ENCODE measurements at places on chromosomes 13 and 19.

- DNase-seq, result no peak
These were observed 586.5 kb downstream of the SLITRK5 start for GRCh38 chr13:88257706-88258105.

DNA sequence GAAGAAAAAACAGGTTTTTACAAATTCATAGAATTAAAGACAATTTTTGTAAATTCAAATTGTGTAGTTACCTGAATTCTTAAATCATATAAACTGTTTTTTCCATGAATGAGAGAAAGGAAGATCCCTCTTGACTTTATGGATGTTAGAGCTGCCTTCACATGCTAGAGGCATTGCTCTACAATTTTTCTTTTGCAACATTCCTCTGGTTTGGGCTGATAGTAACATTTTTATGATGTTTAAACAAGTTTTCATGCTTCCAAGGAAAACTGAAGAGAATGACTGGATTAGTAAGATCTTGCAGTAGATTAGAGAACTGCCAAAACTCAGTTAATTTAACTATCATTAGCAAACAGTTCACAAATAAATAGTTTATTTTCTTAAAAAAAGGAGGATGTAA is 250.6 kb downstream of the GPC6 start:
- no peak for DNase-seq

GRCh38 chr13:80337288-80338081 is 3.4 kb downstream of the SPRY2 start:
- DNase-seq, result no peak

GRCh38 chr19:8988204-8988603 is 22.0 kb downstream of the MUC16 start:
- no peak for DNase-seq

DNA sequence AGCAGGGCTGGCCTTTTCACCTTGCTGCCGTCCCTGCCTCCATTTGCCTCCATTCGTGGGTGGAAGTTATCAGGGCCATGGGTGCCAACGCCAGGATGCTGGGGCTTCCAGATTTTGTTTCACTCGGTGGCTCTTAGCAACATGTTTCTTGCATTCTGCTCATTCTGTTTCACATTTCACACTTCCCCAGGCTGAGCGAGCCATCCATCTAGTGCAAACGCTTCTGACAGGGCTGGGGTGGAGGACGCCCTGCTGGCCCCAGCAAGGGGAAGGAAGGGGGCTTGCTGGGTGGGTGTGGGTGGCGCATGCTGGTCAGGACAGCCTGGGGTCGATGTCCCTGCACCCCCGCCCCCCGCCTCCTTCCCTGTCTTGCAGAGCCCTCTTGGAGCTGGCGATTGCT is 165.2 kb downstream of the URI1 start:
- DNase-seq, result no peak

- DNase-seq, result no peak
These were observed 13.6 kb upstream of the HMGB1 start for GRCh38 chr13:30479154-30479882.

DNA sequence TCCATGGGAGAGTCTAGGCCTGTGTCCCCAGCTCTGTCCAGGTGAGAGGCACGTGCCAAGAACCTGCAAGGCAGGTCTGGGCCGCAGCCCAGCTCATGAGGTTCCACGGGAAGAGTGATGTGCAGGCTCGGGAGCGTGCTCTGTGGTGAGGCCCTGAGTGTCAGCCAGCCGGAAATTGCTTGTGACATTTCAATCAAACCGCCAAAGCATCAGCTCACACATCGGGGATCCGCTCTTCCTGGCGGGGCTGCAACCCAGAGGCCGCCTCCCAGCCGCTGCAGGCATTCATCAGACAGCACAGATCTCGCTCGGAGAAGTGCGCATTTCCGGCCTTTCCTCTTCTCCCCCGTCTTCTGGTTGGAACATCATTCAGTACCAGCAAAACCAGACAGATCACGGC is 109.3 kb downstream of the KDM4B start:
- DNase-seq, result no peak

GRCh38 chr13:34000955-34001354 is 183.0 kb downstream of the RFC3 start:
- DNase-seq, result no peak

DNA sequence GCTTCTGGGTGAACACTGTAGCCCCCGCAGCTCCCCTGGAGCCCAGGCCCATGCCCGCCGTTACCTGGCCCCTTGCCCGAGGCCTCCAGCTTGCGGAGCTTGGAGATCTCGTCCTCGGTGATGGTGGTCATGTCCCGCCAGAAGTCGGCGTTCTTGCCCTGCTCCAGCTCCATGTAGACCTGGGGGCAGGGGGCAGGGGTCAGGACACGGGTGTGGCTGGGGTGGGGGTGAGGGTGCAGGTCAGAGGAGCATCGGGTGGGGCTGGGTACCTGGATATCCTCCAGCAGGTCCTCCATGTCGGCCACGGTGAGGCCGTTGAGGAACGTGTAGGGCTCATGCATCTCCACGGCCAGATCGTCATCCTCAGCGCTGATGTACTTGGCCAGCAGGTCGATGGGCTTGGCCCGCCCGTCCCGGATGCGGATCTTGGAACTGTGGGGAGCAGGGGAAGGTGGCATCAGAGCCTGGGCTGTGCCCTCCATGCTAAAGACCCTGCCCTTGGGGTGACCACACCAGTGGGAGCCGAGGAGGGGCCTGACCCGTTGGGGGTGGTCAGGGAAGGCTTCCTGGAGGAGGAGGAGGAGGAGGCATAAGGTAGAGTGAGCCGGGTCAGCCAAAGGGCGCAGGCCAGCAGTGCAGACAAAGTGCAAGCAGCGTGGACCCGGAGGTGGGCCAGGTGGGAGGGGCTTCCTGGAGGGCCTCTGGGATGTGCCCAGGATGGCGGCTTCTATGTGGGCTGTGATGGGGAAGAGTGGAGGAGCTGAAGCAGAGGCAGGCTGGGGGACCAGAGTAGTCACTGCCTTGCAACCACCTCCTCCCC is 7.6 kb downstream of the CACTIN start:
- DNase-seq, result no peak

DNA sequence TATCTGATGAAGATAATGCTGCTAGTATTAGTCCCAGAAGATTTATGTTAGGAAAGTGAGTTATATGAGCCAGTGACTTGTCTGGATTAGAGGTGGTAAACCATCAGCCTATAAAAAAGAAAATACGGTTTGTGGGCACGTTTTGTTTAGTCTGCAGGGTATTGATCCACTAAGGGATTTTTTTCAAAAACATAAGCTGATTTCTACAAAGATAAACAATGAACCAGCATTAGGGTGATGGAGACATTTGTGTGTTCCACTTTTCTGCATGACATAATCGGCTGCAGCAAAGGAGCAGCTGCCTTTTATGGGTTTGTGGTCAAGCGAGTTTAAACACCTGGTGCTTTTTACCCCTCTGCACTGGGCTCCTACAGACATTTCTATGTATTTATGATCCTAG is 836.4 kb upstream of the GPC6 start:
- peak; percentile 32 for DNase-seq

GRCh38 chr13:60869225-60869624 is 472.2 kb downstream of the TDRD3 start:
- DNase-seq, result no peak

- no peak for DNase-seq
These were observed 1.2 kb downstream of the NUDT15 start for GRCh38 chr13:48038761-48039160.

GRCh38 chr13:110217085-110217484 is 89.9 kb downstream of the COL4A1 start:
- DNase-seq, result no peak

DNA sequence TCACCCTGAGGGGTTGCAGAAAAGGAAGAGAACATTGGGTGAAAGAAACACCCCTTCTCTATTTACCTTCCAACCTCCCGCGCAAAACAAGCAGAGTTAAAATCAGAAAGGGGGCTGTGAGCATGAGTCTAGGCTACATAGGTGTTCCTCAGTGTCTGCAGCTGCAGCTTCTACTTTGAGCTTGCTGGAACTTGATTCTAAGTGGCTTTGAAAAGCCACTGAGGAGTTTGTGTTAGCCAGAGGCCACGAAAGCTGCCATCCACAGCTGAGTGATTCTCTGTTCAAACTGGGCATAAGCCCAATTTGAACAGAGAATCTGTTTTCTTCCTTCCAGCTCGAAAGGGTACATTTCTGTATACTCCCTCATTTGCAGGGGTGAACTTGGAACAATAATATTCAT is 343.9 kb downstream of the PCDH9 start:
- DNase-seq, result peak; percentile 5

DNA sequence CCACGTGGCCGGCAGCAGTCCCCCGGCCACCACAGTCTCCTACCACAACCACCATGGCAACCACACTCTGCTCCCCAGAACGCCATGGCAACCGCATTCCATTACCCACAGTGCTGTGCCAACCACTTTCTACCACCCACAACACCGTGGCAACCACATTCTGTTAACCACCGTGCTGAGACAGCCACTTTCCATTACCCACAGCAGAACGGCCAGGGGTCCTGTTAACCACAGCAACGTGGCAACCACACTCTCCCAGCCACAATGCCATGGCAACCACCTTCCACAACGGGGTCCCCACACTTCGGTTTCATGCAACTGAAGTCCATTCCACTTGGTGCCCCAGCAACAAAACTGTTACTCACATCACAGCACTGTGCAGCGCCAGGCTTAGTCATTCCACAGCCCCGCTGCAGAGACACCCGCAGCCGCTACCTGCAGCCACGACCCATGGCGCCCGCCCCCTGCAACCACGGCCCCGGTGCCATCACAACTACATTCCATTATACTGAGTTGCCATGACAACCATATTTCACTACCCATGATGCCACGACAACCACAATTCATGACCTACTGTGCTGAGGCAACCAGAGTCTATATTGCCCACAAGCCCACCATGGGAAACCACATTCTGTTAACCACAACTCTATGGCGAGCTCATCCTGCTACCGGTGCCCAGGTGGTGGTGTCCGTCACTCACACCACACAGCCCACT is 10.0 kb downstream of the DPF1 start:
- DNase-seq, result no peak

- no peak for DNase-seq
These were observed 427.1 kb upstream of the PRR20A start for GRCh38 chr13:56713656-56714055.
